ENCODE measurements at places on chromosomes 2 and 18. TPM values are rescaled to one million over a fixed set of nuclear protein-coding genes. Genes with fewer than 3 reads are reported as not detected.

Gene ANKRD29
- 8.7 TPM for total RNA-seq

Gene PARD6G
- 11.8 TPM for total RNA-seq

Gene LIMS3
- 6.9 TPM for total RNA-seq

Gene SCN7A
- total RNA-seq: 125 TPM

Gene CREG2
- 48.5 TPM for total RNA-seq

Gene RBM44
- total RNA-seq: 1.1 TPM

Gene DUSP28
- 4.8 TPM for total RNA-seq

Gene GPR55
- not detected for total RNA-seq

Gene TMEM37
- total RNA-seq: 0.69 TPM

Gene SLC5A7
- 40.3 TPM for total RNA-seq

Gene SALL3
- total RNA-seq: 18.4 TPM

Gene POTEC
- total RNA-seq: not detected

Gene TEKT4
- 2.7 TPM for total RNA-seq

Gene CCL20
- total RNA-seq: not detected

Gene SLC30A3
- total RNA-seq: 5.5 TPM

Gene SCYGR8
- total RNA-seq: not detected

Gene GALNT14
- total RNA-seq: 4.6 TPM

Gene RAB6C
- total RNA-seq: 0.44 TPM

Gene TMEM247
- not detected for total RNA-seq

Gene CENPA
- 5.5 TPM for total RNA-seq

Gene PLEK
- 7.2 TPM for total RNA-seq

Gene CD8B
- 2.4 TPM for total RNA-seq
